ENCODE measurements at places on chromosomes 7 and 10. TPM values are rescaled to one million over a fixed set of nuclear protein-coding genes. Genes with fewer than 3 reads are reported as not detected.

Gene CARD11
- 9.6 TPM for total RNA-seq

Gene RAB19
- 11.5 TPM for total RNA-seq

DNA sequence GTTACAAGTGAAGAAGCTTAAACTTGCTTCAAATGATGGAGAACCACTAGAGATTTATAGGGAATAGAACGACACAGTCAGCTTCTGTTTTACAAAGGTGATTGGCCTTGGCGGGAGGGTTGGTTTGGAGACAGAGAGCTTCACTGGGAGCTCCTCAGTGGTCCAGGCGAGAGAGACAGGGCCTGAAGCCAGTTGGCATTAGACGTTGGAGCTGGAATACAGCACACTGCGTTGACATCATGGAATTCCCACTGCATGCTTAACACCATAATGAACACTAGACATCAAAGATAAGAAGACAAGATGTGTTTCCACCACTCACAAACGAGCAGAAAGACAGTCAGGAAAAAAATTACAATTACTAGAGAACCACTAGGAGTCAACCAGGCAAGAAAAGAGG lies 67.8 kb downstream of the TBXAS1 start:
- no peak overlapping the region for H3K4me3 ChIP-seq
- H3K27ac ChIP-seq = no peak overlapping the region

Gene NACAD
- 4.2 TPM for total RNA-seq

GRCh38 chr10:12214763-12215218 lies 18.8 kb downstream of the CDC123 start:
- H3K27me3 ChIP-seq = no peaks in the 10 kb centered on the region
- no peak for DNase-seq
- no peak overlapping the region for H3K4me3 ChIP-seq
- H3K27ac ChIP-seq = no peak overlapping the region

GRCh38 chr7:36736899-36737211 lies 12.6 kb upstream of the AOAH start:
- H3K4me3 ChIP-seq = no peak overlapping the region
- no peaks in the 10 kb centered on the region for H3K27me3 ChIP-seq
- no peaks in the 10 kb centered on the region for H3K4me1 ChIP-seq

GRCh38 chr7:133945497-133945896 lies 181.6 kb upstream of the LRGUK start:
- no peaks in the 10 kb centered on the region for H3K36me3 ChIP-seq
- H3K27me3 ChIP-seq = no peaks in the 10 kb centered on the region
- H3K4me3 ChIP-seq = no peak overlapping the region
- H3K27ac ChIP-seq = no peak overlapping the region
- no peaks in the 10 kb centered on the region for H3K4me1 ChIP-seq

DNA sequence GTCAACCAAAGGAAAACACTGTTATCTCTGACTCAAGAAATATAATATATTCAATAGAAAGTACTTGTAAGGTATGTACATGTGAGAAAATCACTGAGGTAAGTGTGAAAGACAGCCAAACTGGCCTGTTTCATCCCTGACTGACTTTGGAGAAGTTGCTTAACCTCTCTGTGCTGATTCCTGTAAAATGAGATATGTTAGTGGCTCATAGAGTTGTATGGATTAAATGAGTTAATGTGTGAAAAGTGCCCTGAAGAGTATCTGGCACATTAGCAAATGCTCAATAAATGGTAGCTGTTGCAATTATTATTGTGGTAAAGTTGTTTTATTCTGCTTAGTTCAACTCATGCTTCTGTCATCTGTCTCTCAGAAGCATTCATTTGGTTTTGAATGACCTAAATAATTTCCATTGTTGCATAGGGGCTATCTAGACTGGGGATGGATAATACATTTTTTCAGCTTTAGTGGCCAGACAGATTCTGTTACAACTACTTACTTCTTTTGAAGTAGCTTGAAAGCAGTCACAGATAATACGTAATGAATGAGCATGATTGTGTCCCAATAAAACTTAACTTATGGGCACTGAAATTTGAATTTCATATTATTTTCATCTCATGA lies 84.3 kb downstream of the SKAP2 start:
- no peaks in the 10 kb centered on the region for H3K27me3 ChIP-seq
- no peaks in the 10 kb centered on the region for H3K36me3 ChIP-seq
- no peaks in the 10 kb centered on the region for H3K4me1 ChIP-seq
- H3K27ac ChIP-seq = no peak overlapping the region
- no peak for DNase-seq

Gene NEUROD6
- not detected for total RNA-seq

GRCh38 chr10:20399772-20400171 lies 497.3 kb downstream of the NEBL start:
- DNase-seq = no peak
- H3K4me3 ChIP-seq = no peak overlapping the region
- no peak overlapping the region for H3K27ac ChIP-seq
- H3K27me3 ChIP-seq = no peaks in the 10 kb centered on the region

DNA sequence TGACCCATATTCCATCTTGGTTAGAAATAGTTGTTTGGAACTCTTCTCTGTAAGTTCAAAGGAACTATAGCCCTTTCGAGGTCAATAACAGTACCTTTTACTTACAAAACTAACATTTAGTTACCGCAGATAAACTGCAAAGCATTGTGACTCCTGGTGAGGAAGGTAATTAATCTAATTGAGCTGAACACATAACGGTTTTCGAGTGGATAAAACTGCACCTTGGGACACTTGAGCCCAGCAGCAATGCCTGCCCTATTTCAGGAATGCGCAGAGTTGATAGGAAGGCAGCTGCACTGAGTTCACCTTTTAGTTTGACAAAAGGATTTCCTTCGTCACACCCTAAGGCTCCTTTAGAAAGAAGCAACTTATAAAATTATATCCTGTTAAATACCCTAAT lies 75.4 kb downstream of the JAZF1 start:
- no peaks in the 10 kb centered on the region for H3K27me3 ChIP-seq
- peak; percentile 59 for DNase-seq
- H3K4me3 ChIP-seq = no peak overlapping the region
- no peaks in the 10 kb centered on the region for H3K4me1 ChIP-seq
- H3K36me3 ChIP-seq = no peaks in the 10 kb centered on the region

Gene IL15RA
- total RNA-seq = 13.9 TPM

DNA sequence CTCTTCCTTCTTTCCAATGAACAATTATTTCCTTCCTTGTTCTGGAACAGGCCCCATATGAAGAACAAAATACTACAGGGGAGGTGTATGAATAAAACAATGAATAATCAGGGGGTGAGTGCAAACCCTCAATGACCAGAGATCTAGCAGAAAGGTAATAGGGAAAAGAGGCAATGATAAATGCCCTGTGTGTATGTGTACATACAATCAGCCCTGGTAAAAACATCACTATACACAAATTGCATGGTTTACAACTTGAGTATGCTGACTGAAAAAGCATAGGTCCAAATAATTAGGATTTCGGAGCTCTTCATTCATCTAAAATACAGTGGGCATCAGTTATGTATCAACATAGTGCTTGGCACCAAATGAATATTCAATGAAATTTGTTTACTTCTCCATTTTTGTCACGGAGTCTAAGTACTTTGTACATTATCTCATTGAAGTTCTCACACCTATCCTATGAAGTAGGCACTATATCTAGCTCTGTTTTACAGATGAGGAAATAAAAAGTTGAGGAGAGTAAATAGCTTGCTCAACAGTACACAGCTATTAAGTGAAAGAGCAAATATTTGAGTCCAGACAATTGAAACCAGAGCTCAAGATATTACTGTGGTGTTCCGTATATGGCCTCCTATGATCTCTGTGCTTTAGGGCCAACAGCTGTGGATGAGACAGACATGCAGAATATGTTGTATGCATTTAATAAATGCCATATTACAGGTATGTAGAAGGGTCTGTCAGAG lies 1065.4 kb downstream of the SORCS3 start:
- DNase-seq = no peak
- H3K36me3 ChIP-seq = no peaks in the 10 kb centered on the region
- no peaks in the 10 kb centered on the region for H3K4me1 ChIP-seq
- H3K4me3 ChIP-seq = no peak overlapping the region
- H3K27me3 ChIP-seq = no peaks in the 10 kb centered on the region

Gene UTF1
- total RNA-seq = not detected

- no peak overlapping the region for H3K4me3 ChIP-seq
- no peaks in the 10 kb centered on the region for H3K4me1 ChIP-seq
- DNase-seq = no peak
- no peak overlapping the region for H3K27ac ChIP-seq
These were observed 87.4 kb downstream of the COL26A1 start for GRCh38 chr7:101450064-101450463.

Gene NAMPT
- 217 TPM for total RNA-seq

- no peaks in the 10 kb centered on the region for H3K4me1 ChIP-seq
- H3K36me3 ChIP-seq = no peaks in the 10 kb centered on the region
- no peak overlapping the region for H3K27ac ChIP-seq
- DNase-seq = no peak
These were observed 13.9 kb downstream of the CHAT start for GRCh38 chr10:49627644-49628247.

Gene RPS24
- 1,088 TPM for total RNA-seq

DNA sequence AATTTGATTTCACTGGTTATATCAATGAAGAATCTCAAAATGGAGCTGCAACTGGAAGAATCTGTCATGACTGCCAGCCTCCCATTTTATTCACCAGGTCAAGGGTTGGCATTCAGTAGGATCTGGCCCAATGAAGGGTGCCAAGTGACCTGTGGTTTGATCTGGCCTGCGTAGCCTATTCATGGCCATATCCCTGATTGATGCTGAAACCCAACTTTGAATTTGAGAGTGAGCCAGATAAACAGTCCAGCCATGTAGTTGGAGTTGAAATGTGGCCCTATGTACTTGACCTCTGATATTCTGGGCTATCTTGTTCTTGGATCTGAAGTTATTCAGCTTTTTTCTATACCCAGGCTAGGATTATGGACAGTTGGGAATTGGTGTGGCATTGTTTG lies 1.5 kb downstream of the MKLN1 start:
- H3K4me1 ChIP-seq = peaks cover 19% of the 10 kb centered on the region
- no peak for DNase-seq
- no peaks in the 10 kb centered on the region for H3K27me3 ChIP-seq
- peak overlapping the region; percentile 89 for H3K4me3 ChIP-seq
- peak overlapping the region; percentile 41 for H3K27ac ChIP-seq
- no peaks in the 10 kb centered on the region for H3K36me3 ChIP-seq

DNA sequence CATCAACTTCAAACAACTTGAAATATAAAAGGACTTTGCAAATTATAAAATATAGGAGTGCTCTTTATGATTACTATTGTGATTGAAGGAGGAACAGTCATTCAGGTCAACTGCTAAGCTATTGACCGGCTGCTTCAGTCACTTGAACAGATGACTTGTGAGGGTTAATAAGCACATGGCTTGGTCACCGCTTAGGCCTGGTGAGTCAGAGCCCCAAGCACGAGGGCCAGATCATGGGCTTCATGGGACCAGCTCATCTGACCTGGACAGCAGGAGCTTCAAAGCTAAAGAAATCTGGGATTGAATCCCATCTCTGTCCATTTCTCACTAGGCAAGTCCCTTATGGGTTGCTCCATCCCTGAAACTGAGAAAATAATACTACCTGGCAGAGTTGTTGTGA lies 60.4 kb upstream of the ADO start:
- H3K36me3 ChIP-seq = no peaks in the 10 kb centered on the region
- no peaks in the 10 kb centered on the region for H3K27me3 ChIP-seq
- H3K4me1 ChIP-seq = no peaks in the 10 kb centered on the region
- no peak for DNase-seq
- no peak overlapping the region for H3K27ac ChIP-seq
- H3K4me3 ChIP-seq = no peak overlapping the region

- no peak for DNase-seq
- no peak overlapping the region for H3K27ac ChIP-seq
- no peaks in the 10 kb centered on the region for H3K27me3 ChIP-seq
- no peaks in the 10 kb centered on the region for H3K4me1 ChIP-seq
These were observed 48.5 kb upstream of the BHLHA15 start for GRCh38 chr7:98162758-98163157.

GRCh38 chr10:102645388-102645740 lies 1.1 kb downstream of the TRIM8 start:
- H3K36me3 ChIP-seq = no peaks in the 10 kb centered on the region
- no peaks in the 10 kb centered on the region for H3K27me3 ChIP-seq
- DNase-seq = peak; percentile 93
- peaks cover 39% of the 10 kb centered on the region for H3K4me1 ChIP-seq

Gene LMOD2
- not detected for total RNA-seq

DNA sequence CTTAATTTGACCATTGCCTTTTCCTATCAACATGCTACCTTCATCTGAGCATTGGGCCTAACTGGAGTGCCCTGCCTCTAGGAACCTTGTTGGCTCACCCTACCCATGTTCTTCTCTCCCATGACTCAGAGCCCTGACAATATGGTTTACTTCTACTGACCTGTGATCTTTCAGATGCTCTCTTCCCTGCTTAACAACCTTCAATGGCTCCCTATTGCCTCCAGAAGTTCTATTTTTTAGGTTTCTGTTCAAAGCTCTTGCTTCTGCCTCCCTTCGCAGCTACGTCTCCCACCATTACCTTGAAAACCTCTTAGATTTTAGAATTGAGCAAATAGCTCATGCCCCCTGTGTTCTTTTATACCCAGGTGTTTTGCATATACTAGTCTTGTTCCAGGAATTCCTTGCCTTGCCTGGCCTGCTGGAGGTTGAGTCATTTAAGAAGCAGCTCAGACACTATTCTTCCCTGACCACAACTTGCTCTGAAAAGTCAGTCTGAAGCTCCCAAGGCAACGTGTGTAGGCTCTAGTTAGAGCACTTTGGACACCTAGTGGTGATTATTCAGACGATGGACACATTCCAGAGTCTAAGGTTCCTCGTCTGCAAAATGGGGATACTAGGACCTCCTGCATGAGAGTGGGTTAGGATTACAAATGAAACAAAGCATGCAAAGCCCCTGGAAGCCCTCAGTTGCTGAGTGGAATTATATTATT lies 64.4 kb upstream of the EMX2 start:
- no peaks in the 10 kb centered on the region for H3K27me3 ChIP-seq
- no peak overlapping the region for H3K4me3 ChIP-seq
- no peak overlapping the region for H3K27ac ChIP-seq
- no peak for DNase-seq
- H3K36me3 ChIP-seq = no peaks in the 10 kb centered on the region

Gene ZNF783
- 21.8 TPM for total RNA-seq

GRCh38 chr10:89576696-89577095 lies 41.3 kb upstream of the SLC16A12 start:
- H3K4me1 ChIP-seq = no peaks in the 10 kb centered on the region
- no peak overlapping the region for H3K27ac ChIP-seq
- no peak for DNase-seq

GRCh38 chr10:49661140-49661856 lies 18.2 kb upstream of the C10orf53 start:
- no peak overlapping the region for H3K4me3 ChIP-seq
- no peaks in the 10 kb centered on the region for H3K36me3 ChIP-seq
- H3K27ac ChIP-seq = no peak overlapping the region
- peaks cover 2% of the 10 kb centered on the region for H3K27me3 ChIP-seq
- H3K4me1 ChIP-seq = no peaks in the 10 kb centered on the region
- DNase-seq = no peak

- no peak overlapping the region for H3K4me3 ChIP-seq
- peak; percentile 15 for DNase-seq
- no peaks in the 10 kb centered on the region for H3K27me3 ChIP-seq
- H3K36me3 ChIP-seq = no peaks in the 10 kb centered on the region
- no peaks in the 10 kb centered on the region for H3K4me1 ChIP-seq
- H3K27ac ChIP-seq = no peak overlapping the region
These were observed 18.6 kb downstream of the CACNB2 start for GRCh38 chr10:18158773-18159265.
